ENCODE measurements at places on chromosomes 5 and 9. TPM values are rescaled to one million over a fixed set of nuclear protein-coding genes. Genes with fewer than 3 reads are reported as not detected.
A peak's percentile ranks its signal among the peaks of the same experiment; 100 is the strongest.

DNA sequence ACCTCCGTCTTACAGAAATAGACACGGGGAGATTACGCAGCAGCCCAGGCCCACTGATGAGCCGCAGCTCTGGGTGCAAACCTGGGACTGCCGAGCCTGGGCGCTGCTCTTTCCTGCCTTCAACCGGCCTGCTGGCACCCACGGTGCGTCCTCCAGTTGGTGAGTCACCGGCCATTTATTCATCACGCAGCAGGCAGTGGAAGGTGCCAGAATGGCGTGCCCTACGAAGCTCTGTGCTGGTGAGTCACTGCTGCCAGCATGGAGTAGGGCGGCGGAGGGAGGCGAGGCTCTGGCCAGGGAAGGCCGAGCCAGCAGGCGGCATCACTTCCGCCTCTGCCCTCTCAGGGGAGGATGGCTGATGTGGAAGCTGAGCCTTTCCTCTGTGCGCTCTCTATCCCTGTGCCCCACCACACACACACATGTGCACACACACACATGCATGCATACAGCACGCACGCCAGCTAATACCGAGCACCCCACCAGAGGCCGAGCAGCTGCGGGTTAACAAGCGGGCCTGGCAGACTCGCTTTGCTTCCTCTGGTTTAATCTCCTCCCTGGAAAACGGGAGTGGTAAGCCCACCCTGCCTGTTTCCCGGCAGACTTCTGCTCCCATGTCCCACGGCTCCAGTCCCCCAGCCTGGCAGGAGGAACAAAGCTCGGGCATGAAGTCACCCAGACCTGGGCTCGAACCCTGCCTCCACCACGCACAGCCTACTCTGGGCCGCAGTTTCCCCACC, 39.2 kb downstream of the OLFM1 start:
- DNase-seq: no peak
- H3K4me3 ChIP-seq: no peak overlapping the region
- no peaks in the 10 kb centered on the region for H3K36me3 ChIP-seq
- no peak overlapping the region for H3K27ac ChIP-seq
- no peaks in the 10 kb centered on the region for H3K4me1 ChIP-seq

- no peak overlapping the region for H3K27ac ChIP-seq
- H3K36me3 ChIP-seq: no peaks in the 10 kb centered on the region
- H3K4me1 ChIP-seq: no peaks in the 10 kb centered on the region
- no peaks in the 10 kb centered on the region for H3K27me3 ChIP-seq
- H3K4me3 ChIP-seq: no peak overlapping the region
- no peak for DNase-seq
These were observed 11.2 kb upstream of the RIC1 start for GRCh38 chr9:5617749-5618148.

TPPP gene
- 0.38 TPM for total RNA-seq

EFCAB9 gene
- total RNA-seq: not detected

EPB41L4B gene
- 5.8 TPM for total RNA-seq

ASPN gene
- not detected for total RNA-seq

AHRR gene
- total RNA-seq: 1.3 TPM

DNA sequence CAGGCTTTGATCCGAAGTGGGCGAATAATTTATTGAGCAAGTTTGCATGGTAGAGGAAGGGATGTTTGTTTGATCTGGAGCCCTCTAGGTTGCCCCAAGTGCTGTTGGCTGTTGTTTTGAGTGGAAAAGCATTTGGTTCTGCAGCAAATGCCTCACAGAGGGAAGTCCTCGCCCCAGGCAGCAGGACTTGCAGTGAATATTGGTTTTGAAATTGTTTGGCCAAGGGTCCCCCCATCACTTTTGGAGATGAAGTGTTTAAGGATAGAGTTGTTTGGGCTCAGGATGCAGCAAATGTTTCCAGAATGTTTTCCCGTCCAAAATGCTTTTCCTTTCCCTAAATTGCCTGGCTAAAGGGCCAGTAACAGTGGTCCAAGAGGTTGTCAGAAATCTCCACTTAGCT, 3.1 kb downstream of the JADE2 start:
- peak overlapping the region; percentile 92 for H3K4me3 ChIP-seq
- H3K27ac ChIP-seq: peak overlapping the region; percentile 97
- peaks cover 36% of the 10 kb centered on the region for H3K4me1 ChIP-seq
- DNase-seq: no peak
- peaks cover 49% of the 10 kb centered on the region for H3K36me3 ChIP-seq

Measured in Calu3 (cell line).